ENCODE measurements at places on chromosomes 2 and 18. TPM values are rescaled to one million over a fixed set of nuclear protein-coding genes. Genes with fewer than 3 reads are reported as not detected.

GRCh38 chr2:150674283-150674682, 186.8 kb upstream of the RND3 start:
- H3K4me3 ChIP-seq: no peak overlapping the region
- no peak overlapping the region for H3K27ac ChIP-seq
- H3K4me1 ChIP-seq: no peaks in the 10 kb centered on the region
- no peaks in the 10 kb centered on the region for H3K27me3 ChIP-seq

DNA sequence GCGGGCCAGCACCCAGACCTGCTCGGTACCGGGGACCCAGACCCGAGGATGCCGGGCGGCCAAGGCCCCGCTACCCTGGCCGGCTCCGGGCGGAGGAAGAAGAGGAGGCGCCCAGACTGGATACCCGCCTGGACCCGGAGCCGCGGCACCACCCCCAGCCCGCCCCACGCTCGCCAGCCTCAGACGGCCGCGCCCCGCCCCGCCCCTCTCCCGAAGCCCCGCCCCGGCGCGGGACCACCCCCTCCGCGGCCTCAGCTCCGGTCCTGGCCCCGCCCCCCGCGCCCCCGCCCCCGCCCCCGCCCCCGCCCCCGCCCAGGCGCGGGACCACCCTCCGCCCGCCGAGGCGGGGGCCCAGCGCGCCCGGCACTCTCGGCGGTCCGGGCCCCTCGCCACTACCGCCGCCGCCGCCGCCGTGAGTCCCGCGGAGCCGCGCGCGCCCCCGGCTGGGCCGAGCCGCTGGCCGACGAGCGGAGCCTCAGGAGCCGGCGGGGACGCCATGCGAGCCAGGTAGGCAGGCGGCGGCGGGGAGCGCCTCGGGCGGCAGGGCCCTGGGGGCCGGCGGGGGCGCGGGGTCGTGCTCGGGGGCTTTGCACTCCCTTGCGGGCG, at the start of gene SH3BP4:
SH3BP4 (plus strand) TSS at position 354 of the 606 bp plus-strand sequence. CDS start 82,986 bp downstream, outside the sequence.
- peaks cover 66% of the 10 kb centered on the region for H3K27me3 ChIP-seq
- DNase-seq: peak; percentile 32
- no peak within 1 kb of the TSS for H3K27ac ChIP-seq
- H3K36me3 ChIP-seq: no peaks in the 10 kb centered on the region
- peaks cover 8% of the 10 kb centered on the region for H3K4me1 ChIP-seq
- peak within 1 kb of the TSS; percentile 57 for H3K4me3 ChIP-seq

The SDC1 gene
- 0.33 TPM for total RNA-seq

DNA sequence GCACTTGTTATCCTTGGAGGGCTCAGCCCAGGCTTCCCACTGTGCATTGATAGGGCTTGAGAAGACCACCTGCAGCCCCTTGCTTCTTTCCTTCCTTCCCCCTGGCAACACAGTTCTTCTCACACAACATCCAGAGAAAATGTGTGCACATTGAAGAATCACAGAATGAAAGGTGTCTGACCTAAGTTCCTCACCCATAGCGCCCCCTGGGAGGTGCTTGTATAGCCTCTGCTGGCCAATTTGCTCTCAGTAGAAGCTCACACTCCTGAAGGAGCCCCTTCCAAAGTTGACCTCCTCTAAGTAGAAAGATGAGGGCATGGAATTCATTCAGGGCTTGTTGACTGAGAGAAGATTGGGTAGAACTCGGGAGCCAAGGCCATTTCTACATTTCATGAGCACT, 758.4 kb upstream of the KLHL29 start:
- H3K4me1 ChIP-seq: no peaks in the 10 kb centered on the region
- no peak for DNase-seq
- no peaks in the 10 kb centered on the region for H3K36me3 ChIP-seq
- H3K27ac ChIP-seq: no peak overlapping the region

DNA sequence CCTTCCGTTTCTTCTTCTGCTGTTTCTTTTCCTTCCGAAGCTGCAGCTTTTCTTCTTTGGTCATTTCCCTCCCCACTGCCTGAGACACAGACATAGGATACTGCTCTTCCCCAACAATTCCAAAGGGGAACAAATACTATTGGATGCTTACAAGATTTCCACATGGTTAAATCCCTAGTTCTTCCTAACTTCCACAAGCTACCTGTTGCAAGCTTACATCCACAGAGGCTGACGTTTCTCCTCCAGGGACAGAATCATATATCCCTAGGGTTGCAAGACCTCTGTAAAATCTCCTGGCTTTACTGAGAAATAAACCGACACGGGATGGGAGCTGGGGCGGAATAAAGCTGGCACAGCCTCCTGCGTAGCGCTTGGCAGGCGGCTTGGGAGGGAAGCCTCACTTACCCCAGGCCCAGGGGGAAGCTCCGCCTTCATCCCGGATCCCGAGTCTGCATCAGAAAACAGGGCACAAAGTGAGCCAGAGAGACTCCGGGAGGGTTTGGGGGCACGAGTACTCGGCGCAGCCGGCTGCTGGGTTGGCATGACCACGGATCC, 590 bp downstream of the EIF2B4 start:
- peak overlapping the region; percentile 93 for H3K27ac ChIP-seq
- no peaks in the 10 kb centered on the region for H3K27me3 ChIP-seq
- H3K36me3 ChIP-seq: peaks cover 65% of the 10 kb centered on the region
- H3K4me3 ChIP-seq: peak overlapping the region; percentile 88
- H3K4me1 ChIP-seq: peaks cover 45% of the 10 kb centered on the region

- peak overlapping the region; percentile 79 for H3K27ac ChIP-seq
- peaks cover 47% of the 10 kb centered on the region for H3K4me1 ChIP-seq
Measured at GRCh38 chr2:241037498-241037897, 39.1 kb downstream of the SNED1 start.

All from activated CD4-positive, alpha-beta memory T cell treated with anti-CD3 and anti-CD28 coated beads, Interleukin-2, amount 10 ng/mL, durations not matched to agents 7 days and 5 days (primary cell).